AML-193 (cell line): ENCODE measurements at places on chromosomes 4 and X.

DNA sequence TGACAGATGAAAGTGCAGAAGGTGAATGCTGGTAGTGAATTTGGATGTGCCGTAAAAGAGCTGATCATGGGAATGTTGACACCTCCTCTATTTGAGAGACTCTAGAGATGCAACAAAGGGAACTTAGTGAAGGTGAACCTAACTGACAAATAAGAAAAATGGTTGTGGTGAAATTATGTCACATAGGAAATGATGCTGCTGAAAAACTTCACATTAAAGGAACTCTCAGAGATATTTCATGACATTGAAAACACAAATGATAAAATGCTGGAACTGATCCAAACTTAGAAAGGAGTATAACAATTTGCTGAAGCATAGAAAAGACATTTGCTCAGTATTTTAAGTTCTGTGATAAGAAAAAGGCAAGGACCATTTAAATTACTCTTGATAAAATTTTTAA lies 31.9 kb downstream of the MGAT4D start:
- DNase-seq: peak; percentile 4

- DNase-seq: no peak
These were observed 186.0 kb downstream of the MGST2 start for GRCh38 chr4:139851639-139852038.

DNA sequence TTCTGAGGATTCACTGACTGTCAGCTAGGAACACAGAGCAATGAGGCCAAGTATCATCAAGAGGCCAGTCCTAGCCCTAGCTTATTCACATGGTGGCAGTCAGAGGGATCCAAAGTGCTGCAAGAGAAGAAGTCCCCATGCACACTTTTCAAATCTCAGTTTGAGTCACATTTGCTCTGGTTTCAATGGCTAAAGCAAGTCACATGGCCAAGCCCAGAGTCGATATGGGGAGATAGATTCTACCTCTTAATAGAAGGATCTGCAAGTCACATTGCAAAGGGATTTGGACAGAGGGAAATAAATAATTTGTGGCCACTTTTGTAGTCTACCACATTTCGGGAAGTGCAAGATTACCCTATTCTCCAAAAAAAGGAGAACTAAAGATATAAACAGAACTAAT lies 3.7 kb upstream of the LCORL start:
- DNase-seq: peak; percentile 34

GRCh38 chr4:76311896-76312331 lies 5.4 kb downstream of the STBD1 start:
- DNase-seq: peak; percentile 52

- DNase-seq: no peak
These were observed 546.0 kb downstream of the BCOR start for GRCh38 chrX:39551762-39552161.

GRCh38 chr4:144409525-144409924 lies 236.4 kb upstream of the HHIP start:
- DNase-seq: no peak

- no peak for DNase-seq
These were observed 1.4 kb downstream of the AR start for GRCh38 chrX:67545036-67545821.

DNA sequence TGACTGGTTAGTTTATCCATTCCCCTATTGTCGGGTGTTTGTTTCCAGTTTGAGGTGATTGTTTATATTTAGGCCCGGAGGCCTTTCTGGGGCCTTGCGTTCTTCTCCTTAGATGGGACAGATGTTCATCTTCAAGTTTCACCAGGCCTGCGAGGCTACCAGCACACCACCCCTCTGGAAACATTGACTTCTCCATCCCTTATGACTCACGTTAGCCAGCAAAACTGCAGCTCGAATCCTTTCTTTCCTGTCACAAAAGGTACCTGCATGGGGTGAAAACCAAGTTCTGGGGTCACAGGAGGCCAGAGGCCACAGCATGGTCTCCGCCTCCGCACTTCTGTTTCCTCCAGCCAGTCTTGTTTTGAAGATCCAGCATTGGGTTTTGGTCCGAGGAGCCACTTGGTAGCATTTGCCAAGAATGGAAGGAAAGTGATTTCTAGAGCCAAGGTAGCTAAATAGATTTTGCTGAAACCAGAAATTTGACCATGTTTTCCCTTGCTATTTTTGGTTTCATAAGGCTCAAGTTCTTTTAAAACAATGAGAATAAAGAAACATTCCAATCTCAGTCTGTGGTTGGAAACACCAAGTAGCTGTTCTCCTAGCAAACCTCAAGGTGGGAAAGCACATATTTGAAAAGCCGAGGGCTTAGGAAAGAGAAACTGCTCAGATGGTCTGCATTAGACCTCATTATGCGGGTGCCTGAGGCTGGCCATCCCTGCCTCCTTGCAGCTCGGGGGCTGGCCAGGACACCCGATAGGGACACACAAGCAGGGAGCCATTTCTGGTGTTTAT lies 5.6 kb downstream of the NYX start:
- DNase-seq: no peak

GRCh38 chr4:20520901-20521300 lies 179.4 kb upstream of the PACRGL start:
- DNase-seq: no peak

- no peak for DNase-seq
These were observed 151.6 kb downstream of the GRID2 start for GRCh38 chr4:92455329-92455839.

- DNase-seq: no peak
These were observed 26.3 kb downstream of the RTL5 start for GRCh38 chrX:72105436-72105835.

DNA sequence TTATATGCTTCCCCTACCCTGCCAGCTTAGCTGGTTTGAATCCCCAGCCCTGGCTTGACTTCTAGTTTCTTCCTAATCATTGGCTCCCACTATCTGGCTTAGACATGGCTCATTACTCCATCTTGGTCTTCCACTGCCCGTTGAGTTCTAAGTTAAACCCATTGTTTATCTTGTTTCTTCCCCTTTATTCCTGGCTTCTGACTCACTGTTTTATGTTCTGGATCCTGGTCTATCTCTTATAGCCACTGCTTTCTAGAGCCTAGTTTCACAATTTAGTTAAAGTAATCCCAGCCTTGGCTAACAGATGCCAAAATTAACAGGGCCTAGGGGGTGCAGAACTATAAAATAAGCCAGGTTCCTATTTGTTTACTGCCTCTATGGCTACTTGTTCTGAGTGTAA lies 120.9 kb downstream of the ARHGEF9 start:
- no peak for DNase-seq

DNA sequence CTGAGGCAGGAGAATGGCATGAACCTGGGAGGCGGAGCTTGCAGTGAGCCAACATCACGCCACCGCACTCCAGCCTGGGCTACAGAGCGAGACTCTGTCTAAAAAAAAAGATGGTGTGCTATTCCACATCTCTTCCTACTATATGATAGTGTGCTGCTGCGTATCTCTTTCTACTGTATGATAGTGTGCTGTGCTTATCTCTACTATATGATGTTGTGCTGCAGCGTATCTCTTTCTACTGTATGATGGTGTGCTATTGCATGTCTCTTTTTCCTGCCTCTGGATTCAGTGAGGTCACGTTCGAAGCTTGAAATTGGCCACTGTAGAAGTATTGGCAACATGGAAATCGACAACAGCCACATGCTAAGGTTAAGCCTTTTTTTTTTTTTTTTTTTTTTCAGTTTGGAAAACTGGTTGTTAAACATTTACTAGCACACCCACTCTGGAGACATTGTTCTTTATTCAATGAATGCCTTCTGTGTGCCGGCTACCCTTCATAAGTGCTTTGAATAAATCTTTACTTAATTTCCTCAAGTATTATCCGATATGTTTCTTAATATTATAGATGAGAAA lies 31.0 kb downstream of the ARFIP1 start:
- no peak for DNase-seq

DNA sequence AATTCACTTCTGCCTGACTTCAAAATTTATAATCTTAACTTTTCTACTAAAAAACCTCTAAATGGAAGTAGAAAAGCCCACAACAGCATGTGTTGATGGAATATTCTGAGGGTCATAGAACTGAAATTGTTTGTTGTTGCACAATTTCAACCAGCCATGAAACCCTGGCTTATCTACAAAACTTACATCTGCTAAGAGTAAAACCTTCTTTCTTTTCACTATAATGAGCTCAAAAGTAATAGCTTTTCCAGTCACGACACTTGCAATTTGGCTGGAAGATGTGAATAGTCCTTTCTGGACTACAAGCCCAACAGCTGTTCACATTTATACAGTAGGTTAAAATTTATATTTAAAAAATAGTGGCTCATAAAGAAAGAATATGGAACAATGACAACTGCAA lies 250.0 kb downstream of the GPAT3 start:
- DNase-seq: no peak

DNA sequence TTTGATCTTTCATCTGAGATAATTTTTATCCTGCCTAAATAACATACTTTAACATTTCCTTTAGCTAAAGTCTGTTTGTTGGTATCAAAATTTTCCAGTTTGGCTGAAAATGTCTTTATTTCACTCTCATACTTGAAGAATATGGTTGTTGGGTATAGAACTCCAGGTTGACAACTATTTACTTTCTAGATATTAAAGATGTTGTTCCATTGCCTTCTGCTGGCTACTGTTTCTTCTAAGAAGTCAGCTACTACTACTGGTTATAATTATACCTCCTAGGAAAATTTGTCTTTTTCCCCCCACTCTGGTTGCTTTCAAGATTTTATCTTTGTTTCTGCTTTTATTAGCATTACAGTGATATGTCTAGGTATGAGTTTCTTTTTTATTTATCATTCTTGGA lies 75.7 kb downstream of the SH3RF1 start:
- no peak for DNase-seq

GRCh38 chrX:67596839-67597790 lies 53.3 kb downstream of the AR start:
- DNase-seq: no peak

DNA sequence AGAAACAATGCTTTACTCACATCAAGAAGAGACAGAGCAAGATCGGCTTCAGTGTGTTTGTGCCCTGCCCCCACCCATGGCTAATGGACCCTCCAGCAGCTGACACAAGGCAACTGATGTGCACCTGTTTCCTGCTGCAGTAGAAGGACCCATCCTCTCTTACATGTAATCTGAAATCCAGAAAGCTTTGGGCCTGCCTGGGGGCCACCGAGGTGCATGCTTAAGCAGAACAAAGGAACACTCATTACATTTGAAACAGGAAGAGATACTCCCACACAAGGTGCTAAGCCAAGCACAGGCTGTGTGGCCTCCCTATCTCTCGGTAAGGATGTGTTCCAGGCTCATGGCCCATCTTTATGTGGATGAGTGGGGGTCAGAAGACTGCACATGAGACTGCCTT lies 338.0 kb downstream of the SPOCK3 start:
- no peak for DNase-seq

- DNase-seq: no peak
These were observed 12.4 kb downstream of the TENM3 start for GRCh38 chr4:182255441-182256190.
